ENCODE measurements at places on chromosomes 2 and 18.

GRCh38 chr2:136129601-136130000, 11.7 kb upstream of the CXCR4 start:
- no peak for DNase-seq

GRCh38 chr2:113711851-113712250, 44.6 kb downstream of the SLC35F5 start:
- no peak for DNase-seq

DNA sequence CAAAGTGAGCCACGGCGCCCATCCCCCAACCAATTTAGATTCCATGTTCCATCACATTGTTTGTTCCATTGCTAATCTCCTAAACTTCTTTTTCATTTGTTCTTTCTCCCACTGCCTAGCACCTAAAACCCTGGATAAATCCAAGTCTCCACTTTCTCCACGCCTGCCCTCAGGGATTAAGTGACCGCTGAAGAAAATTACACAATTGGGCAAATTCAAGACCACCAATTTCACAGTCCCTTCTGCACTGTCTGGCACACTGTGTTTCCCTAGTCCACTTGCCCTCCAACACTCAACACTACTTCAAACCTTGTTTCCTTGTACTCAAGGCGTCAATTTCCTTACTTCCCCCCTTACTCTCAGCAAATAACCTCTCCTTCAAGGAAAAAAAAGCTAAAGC, 5.1 kb upstream of the UBXN4 start:
- DNase-seq: no peak

- no peak for DNase-seq
Measured at GRCh38 chr18:36187826-36188721, 777 bp downstream of the MOCOS start.

DNA sequence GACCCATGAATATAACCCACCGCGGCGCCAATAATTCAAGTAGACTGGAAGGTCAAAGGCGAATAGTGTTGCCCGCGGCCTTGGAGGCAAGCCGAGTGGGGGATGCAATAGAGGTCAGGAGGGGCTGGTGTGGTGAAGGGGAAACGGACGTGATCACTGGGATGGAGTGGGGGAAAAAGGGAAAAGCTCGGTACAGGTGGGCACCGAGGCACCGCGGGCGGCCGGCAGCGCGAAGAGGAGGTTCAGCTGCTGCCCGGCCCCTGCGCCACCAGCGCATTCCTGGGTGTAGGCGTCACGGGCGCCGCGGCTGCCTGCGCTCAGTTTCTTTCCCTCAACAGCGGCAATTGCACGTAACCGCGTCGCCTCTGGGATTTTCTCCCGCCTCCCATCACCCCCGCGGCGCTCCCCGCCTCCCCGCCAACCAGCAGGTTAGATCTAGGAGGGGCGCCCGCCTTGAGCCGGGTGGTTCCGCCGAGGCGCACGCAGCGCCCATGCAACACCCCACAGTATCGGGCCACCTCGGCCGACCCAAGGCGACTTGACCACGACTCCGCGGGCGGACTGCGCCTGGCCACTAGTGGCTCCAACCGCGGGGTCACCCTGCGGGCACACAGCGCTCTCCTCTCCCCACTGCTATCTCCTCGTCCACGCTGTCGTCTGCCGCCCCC, 1.5 kb downstream of the RND3 start:
- DNase-seq: peak; percentile 75

DNA sequence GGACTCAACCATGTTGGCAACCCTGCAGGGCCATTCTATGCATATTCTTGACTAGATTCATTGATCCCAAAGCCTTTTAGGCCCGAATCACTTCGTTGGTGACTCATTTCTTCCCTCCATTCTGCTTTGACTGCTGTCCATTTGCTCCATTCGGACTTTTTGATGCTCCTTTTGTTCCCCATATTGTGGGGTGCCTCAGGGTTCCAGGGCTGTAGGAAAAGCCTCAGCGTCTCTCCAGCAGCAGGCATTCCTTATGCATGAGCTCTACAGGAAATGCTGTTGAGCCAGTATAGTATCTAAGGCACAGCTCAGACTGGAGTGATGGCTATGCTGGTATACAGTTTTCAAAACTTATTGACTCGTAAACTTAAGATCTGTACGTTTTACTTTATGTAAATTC, 292.6 kb downstream of the PRKCE start:
- no peak for DNase-seq

- DNase-seq: no peak
Measured at GRCh38 chr2:145644820-145645302, 1124.9 kb upstream of the ZEB2 start.

- no peak for DNase-seq
Measured at GRCh38 chr2:54456612-54457322, 640 bp downstream of the SPTBN1 start.

DNA sequence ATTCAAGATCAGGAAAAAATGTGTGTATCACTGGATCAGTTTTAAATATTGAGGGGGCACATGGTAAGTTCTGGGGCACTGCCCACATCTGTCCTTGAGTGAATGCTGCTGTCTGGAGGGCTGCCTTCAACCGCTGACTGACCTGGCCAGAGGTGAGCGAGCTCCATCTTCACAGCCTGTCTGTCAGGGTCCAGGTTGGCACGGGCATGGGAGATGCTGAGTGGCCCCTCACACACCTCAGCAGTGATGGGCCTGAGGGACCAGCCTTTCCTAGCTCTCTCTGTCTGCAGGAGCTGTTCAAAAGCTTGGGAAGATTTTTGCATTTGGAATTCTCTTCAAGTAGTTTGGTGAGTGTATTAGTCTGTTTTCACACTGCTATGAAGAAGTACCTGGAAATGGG, 114.8 kb upstream of the ALKAL2 start:
- no peak for DNase-seq

DNA sequence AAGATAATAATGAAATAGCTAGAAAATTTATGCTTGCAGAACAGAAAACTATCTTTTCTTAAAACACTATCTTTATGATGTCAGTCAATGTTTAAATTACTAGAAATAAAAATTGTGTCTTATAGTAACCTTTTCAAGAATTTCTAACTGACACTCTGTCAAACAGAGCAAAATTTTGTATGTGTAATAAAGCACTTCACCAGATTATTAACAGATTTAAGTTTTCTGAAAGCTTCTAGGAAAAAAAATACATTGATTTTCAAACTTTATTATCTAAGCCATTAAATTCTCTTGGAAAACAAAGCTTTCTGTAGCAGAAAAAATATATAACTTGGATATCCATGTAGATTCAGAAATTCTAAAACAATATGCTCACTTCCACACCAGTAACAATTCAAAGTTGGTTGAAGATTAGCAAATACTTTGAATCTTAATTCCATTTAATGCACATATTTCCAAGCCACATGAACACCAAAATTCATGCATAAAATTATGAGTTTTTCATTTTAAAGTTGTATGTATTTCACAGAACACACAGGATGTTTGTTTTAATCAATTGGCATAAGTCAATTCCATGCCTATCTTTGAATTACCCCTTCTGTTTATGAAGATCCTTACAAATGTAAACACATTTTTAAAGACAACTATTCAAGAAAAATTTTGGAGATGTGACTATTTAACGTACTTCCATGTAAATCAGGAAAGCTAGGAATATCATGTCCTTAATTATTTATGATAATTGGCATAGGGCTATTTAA, 19.9 kb downstream of the FN1 start:
- DNase-seq: no peak

DNA sequence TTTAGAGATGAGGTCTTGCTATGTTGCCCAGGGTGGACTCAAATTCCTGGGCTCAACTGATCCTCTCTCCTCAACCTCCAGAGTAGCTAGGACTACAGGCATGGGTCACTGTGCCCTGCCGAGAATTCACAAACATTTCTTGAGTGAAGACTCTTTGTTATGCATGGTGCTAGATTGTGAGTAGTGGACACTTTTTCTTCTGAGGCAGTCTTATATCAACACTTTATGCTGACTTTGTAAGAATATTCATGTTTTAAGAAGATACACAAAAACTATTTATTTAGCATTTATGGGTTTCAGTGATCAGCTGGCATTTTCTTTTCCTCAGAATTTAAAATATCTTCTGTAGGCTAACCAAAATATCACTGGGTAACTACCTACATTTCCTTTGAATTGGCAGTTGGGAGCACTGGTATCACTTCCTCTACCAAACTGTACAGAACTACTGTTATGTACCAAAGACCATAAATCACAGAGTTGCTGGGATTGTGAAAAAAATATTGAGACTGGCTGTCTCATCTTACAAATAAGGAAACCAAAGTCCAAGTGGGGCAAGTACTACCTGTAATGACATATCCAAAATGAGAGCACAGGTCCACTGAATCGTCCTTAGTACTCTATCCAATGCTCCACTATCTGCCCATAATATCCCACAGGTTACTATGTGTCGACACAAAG, 34.0 kb downstream of the DOCK10 start:
- DNase-seq: no peak

Data from breast epithelium (tissue), 4 donors.